ENCODE measurements at places on chromosomes 7 and 10.

- DNase-seq: no peak
Measured at GRCh38 chr10:18449611-18450026, 201.8 kb downstream of the NSUN6 start.

DNA sequence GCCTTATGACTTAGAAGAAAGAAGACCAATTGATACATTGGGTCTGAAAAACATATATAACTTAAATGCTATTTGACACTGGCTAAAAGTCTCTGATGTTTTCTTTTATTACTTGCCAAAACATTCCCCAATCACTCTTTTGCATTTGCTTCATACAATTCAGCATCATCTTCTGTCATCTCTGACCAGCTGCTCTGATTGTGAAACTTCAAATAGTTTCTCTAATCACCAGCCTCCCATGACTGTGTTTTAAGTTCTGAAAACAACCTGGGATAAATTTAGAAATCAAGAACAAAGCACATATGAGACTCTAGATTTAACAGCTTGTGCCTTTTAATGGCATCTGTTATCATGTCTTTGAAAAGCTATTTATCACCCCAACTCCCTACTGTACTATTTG is 208.4 kb upstream of the KCND2 start:
- no peak for DNase-seq

DNA sequence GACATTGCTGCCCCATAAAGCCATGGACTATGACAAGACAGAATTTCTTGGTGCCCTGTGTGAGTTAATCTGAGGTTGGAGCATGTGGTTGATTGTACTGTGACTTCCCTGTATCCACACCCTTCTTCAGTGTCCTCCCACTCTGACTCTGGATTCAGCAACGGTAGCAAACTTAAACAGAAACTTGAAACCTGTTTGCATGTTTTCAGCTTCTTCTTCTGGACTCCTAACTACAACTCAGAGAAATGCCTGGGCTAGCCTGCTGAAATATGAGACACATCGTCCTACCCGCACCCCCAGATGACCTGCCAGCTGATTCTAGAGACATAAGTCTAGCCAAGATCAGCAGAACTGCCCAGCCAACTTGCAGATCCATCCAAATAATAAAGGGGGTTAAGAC is 78.4 kb downstream of the IPMK start:
- no peak for DNase-seq

GRCh38 chr7:83608716-83609115 is 40.2 kb downstream of the SEMA3E start:
- no peak for DNase-seq

DNA sequence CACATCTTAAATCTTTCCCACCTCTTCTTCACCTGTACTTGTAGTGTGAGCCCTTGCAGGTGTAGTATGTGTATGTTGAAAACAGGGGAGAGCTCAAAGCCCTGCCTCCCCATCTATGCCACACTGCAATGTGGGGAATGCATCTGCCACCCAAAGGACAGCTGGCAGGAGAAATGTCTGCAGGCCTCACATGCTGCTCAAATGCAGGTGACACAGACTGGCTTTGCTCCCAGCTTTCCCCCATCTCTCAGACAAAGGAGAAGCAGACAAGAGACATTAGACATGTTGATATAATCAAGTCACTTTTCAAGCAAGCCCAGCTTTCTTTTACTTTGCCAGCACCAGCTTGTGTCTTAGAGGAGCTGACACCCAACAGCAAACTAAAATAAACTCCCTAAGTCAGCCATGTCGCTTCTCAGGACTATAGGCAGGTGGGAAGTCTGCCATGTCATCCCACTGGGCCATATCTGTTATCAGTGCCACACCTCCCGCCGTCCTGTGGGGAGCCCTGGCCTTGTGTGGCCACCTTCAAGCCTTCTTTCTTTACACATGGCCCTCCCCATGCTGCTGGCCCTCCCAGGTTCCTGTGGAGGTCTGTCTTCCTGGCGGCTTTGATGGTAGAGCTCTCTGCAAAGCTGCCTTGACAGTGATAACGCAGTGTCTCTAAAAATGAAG is 102.1 kb downstream of the CXCL12 start:
- DNase-seq: no peak

- no peak for DNase-seq
Measured at GRCh38 chr10:6431186-6431585, 148.9 kb downstream of the PRKCQ start.

DNA sequence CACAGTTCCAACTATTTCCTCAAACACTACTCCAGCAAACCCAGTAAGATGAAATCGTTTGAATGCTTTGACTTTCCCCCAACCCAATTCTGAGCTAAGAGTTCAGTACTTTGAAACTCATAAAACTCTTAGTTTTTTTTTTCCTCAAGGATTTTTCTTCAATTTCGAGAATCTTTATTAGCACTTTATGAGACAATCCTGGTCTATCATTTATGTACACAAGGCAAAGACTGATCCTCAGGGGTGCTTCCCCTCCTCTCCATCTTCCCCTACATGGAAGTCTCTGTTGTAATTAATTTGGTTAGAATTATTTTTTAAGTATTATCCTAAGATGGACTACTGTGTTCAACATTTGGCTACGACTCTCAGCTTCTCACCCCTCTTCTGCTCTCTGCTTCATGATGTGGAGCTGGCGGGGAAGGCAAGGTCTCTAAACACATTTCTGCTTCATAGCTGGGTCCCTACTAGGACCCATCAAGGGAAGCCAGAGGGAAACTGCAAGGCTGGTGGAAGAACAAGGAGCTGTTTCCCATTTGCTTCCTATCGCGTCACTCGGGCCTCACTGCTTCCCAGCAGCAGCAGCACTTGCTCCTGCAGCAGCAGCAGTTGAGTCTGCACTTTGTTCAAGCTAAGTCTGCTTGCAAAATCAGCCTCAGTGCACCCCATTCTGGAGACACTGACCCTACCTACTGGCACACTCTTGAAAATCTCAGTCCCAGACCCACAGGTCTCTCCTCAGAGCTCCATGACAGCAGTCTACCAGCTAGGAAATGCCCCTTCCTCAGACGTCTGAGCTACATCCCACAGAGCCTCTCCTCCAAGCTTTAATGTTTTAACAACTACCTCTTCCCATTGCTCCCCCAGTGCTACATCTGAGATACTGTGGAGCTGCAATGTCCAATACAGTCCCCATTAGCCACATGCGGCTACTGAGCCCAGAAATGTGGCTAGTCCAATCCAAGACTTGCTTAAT is 90.0 kb downstream of the CHCHD3 start:
- DNase-seq: no peak

GRCh38 chr10:62442894-62443669 is 68.9 kb downstream of the ZNF365 start:
- no peak for DNase-seq

DNA sequence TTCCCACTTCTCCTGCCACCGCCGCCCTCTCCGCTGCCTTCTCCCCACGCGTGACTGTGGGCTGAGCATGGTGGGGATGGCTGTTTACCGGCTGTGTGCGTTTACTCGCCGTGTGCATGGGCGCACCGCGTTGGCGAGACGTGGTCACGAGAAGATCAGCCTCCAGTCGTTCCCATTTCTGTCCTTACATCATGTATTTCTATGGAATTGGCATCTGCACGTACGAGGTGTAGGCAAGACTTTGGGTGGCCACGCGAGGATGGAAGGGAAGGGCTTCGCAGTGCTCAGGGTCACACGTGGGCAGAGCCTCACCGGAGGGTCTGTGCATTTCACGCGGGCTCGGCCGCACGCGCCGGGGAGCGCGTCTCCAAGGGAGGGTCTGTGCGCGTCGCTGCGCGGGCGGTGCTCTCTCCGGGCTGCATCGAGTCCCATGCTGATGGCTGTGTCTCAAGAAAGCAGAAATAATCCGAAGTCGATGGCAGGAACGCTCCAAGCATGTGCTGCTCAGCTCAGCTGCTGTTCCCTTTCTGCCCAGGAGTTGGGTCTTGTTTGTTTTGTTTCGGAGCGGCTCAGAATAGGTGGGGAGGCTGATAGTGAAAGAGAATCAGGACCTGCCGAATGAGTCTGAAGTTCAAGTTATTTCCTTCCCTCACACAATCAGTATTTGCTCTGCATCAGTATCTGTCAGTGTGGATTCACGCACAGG is 973 bp downstream of the CAMK1D start:
- no peak for DNase-seq

- DNase-seq: no peak
Measured at GRCh38 chr10:129965425-129965808, 1.3 kb upstream of the EBF3 start.

- no peak for DNase-seq
Measured at GRCh38 chr10:101282947-101283346, 53.7 kb upstream of the LBX1 start.

GRCh38 chr7:152579070-152579469 is 96.9 kb downstream of the XRCC2 start:
- DNase-seq: no peak

DNA sequence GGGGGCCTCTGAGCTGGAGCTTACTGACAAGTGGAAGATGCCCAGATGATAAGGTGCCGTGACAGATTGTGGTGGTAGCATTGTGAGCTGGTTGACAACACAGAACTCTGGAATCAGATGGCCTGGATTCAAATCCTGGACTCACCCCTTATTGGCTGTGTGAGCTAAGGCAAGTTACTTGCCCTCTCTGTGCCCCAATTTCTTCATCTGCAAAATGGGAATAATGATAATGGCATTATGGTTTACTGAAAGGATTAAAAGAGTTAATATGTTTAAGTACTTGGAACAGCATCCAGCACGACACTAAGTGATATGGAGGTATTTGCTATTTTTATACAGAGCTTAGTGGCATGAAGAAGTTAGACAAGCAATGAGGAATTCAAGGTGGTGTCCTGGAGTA is 465.9 kb upstream of the GALNT17 start:
- DNase-seq: no peak

DNA sequence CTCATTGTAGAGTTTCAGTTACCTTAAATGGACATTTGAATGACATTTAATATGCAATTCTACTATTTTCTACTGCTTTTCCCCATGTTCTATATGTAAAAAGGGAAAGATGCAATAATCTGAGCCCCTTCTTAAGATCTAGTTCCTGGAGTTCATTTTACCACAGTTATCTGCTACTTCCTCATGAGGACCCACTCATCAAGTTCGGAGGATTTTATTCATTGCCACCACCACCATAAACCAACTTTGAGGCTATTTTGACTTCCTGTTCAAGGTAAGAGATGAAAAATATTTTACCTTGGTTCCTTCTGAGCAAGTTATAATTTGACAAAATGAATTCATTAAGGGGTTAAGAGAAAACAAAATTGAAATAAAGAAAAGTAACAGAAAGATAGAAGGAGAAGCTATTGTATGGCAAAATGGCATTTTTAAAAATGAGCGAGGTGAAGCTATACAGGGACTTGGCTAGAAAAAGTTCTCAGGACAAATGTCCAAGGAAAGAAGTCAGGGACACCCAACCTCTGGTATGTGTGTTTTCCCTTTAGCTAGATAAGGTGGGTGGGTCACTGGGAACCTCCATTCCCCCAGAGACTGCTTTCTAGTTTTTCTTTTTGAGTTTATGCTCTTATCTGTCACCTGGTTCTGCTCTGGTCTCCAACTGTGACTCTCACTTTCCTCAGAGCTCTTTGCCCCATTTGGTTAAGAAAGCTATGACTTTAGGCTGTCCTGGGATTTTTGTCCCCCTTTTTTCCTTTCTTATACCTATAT is 14.9 kb upstream of the FAM3C start:
- DNase-seq: no peak

GRCh38 chr10:5514226-5514850 is 10.4 kb upstream of the CALML3 start:
- DNase-seq: no peak

DNA sequence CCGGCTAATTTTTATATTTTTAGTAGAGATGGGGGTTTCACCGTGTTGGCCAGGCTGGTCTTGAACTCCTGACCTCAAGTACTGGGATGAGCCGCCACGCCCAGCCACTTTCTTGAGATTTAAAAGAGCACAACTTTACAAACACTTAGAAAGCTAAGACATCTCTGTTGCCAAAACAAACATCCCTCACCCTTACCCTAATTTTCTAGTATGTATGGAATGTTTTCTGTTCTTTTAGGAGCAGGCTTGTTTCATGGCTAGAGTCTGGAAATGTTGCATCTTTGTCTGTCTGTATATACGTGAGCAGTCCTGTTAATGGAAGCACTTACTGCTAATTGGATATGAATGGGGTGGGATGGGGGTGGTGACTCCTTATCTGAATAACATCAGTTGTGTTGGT is 2.9 kb downstream of the OLAH start:
- no peak for DNase-seq

- no peak for DNase-seq
Measured at GRCh38 chr7:149666360-149666945, 106.9 kb downstream of the ZNF467 start.

DNA sequence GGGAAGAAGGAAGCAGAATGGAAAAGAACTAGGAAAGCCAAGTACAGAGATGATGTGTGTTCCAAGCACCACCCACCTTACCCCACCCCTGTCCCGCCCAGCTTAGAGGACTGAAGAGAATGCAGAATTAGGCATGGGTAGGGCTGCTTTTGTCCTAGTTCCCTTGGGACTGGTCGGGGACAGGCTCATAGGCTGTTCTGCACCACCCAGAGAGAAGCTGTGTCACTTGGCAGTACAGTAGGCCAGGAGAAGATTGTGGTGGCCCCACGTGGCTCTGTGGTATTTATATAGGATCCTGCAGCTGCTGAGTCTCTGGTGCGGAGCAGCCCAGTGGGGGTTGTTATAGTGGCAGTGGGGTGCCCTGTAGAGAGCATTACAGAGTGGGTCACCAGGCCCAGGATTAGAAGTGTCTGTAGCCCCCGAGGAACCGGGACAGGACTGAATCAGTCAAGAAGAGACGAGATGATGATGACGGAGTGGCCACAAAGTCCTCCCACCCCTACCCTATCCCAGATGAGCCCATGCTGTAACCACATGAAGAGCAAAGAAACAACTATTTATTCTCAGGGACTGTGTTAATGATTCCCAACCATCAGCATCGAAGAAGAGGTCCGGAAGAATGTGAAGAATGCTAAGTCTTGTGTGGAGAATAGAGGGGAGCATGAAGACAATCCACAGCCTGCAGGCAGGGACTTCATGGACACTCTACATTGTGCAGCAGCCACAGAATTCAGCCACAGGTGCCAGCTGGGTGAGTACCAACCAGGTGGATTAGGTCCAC is 88.9 kb downstream of the C1GALT1 start:
- no peak for DNase-seq

- DNase-seq: no peak
Measured at GRCh38 chr10:77159538-77160110, 478.0 kb downstream of the KCNMA1 start.
